ENCODE measurements at places on chromosomes 12 and 14.

DNA sequence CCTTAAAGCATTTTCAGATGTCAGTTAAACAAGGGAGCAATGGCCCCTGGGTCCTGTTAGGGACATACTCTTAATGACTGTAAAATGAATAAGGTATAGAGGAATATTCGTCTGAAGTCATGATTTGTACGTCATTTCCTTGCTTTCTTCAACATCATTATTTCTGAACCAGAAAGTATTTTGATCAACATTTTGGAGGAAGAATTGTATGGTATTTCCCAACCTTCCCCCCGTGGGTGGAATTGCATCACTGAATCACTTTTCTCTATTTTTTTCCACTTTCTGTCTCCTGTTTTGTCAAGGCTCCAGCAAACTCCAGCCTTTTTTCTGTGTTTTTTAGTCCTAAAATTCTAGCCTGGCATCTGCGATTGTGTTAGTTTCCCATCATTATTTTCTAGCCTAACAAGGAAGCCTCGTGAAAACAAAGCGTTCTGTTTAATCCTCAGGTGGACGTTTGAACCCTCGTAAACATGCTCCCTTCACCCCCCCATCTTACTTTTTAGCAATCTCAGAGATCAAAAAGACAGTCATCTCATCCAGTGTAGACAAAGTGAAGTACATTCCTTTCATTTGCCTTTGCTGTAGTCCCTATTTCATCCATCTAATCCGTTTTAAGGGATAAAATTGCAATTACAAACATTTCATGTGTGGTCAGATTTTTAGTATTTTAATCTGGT is 62.3 kb downstream of the ETV6 start:
- DNase-seq = no peak

DNA sequence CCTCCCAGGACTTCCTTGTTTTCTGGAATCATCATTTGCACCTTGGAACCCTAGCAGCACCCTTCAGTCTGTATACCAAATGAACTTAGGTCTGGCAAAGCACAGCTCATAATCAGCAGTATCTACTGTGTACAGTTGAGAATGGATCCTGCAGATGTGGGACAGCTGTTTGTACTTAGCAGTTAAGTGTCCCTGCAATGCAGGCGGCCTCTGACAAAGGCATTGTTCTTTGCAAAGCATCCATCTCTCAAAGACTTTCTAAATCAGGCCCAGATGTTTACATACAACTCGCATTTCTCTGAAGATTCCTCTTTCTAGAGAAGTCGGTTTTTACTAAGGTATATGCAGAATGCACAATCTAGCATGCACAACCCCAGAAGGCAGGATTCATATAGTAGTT is 170.5 kb upstream of the RBM19 start:
- DNase-seq = no peak

- no peak for DNase-seq
Measured at GRCh38 chr14:24137529-24138395, 1.8 kb downstream of the PSME1 start.

- DNase-seq = no peak
Measured at GRCh38 chr14:54669721-54670561, 103.0 kb downstream of the SAMD4A start.

- DNase-seq = no peak
Measured at GRCh38 chr14:73740618-73741326, 26.6 kb upstream of the PNMA1 start.

- DNase-seq = peak; percentile 34
Measured at GRCh38 chr12:14396071-14396470, 30.6 kb downstream of the ATF7IP start.

- no peak for DNase-seq
Measured at GRCh38 chr12:6273205-6273540, 37.3 kb upstream of the PLEKHG6 start.

GRCh38 chr14:87767567-87767901 is 225.4 kb downstream of the GALC start:
- DNase-seq = no peak

- DNase-seq = no peak
Measured at GRCh38 chr12:3216726-3217682, 139.8 kb downstream of the TSPAN9 start.

GRCh38 chr12:593396-594270 is 69.6 kb downstream of the NINJ2 start:
- no peak for DNase-seq

GRCh38 chr12:48826209-48826855 is 8.0 kb downstream of the CACNB3 start:
- no peak for DNase-seq

DNA sequence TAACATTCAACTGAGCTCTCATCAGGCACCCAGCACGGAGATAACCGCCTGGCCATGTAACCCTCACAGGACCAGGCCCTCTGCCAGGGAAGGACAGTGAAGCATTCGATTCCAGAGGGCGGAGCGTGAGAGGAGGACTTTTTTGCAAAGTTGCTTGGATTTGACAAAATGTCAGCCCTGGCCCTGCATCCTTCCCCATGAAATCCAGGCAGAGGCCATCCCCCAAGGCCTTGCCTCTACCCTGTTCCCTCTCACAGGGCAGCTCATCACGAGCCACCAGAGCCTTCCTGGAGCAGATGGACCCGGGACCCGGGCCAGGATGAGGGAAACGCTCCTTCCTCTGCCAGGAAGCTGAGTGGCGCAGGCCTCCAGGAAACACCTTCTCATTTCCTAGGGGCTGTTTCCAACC is 17.0 kb downstream of the CAMKK2 start:
- DNase-seq = no peak

- no peak for DNase-seq
Measured at GRCh38 chr12:1720494-1720893, 29.6 kb downstream of the ADIPOR2 start.

- DNase-seq = no peak
Measured at GRCh38 chr14:55418411-55418810, 6.8 kb upstream of the ATG14 start.

Data from stimulated activated naive CD4-positive, alpha-beta T cell (primary cell).